ENCODE measurements at places on chromosomes 11 and 22. TPM values are rescaled to one million over a fixed set of nuclear protein-coding genes. Genes with fewer than 3 reads are reported as not detected.

Gene NLRP6
- total RNA-seq = not detected

Gene ETS1
- total RNA-seq = 34.8 TPM

Gene ZNF70
- total RNA-seq = 3.9 TPM

Gene SYT8
- not detected for total RNA-seq

Gene FBLN1
- 305 TPM for total RNA-seq

Gene FREY1
- 1.5 TPM for total RNA-seq

Gene RGL4
- not detected for total RNA-seq

Gene DDX25
- total RNA-seq = 3.3 TPM

Gene SCGB1A1
- not detected for total RNA-seq

Gene DERL3
- total RNA-seq = 5.8 TPM

Gene BARX2
- 0.31 TPM for total RNA-seq

Gene BIK
- total RNA-seq = 5.5 TPM

Gene ALDH3B2
- total RNA-seq = not detected

Gene BBOX1
- not detected for total RNA-seq

Gene ABTB2
- total RNA-seq = 5.2 TPM

Gene OR52I2
- not detected for total RNA-seq

Gene SIDT2
- 43.0 TPM for total RNA-seq
